ENCODE measurements at places on chromosomes 11 and 22.

GRCh38 chr22:35882211-35883030 is 146.2 kb downstream of the RBFOX2 start:
- no peak for DNase-seq

DNA sequence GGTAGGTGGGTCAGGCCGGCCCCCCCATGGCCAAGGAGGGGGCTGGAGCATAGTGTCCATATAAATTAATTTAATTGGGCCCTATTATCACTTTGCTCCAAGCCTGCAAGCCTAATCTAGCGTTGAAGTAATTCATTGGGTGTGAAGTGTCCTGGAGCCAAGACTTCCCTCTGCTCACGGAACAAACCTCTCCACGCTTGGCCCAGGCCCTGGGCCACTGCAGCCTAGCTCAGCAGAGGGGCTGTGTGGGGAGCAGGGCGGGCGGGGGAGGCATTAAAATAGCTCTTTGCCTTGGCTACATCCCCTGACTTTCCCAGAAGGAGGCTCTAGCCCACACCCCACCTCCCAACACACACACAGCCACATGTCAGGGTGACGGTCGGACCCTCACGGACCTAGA is 73.5 kb downstream of the THAP12 start:
- no peak for DNase-seq

GRCh38 chr11:12007769-12008737 is at the start of gene DKK3:
DKK3 (minus strand) TSS chr11:12008626; CDS start chr11:12008582, 44 bp downstream.
- DNase-seq = no peak

GRCh38 chr11:94652735-94653284 is 85.6 kb downstream of the PIWIL4 start:
- no peak for DNase-seq
